ENCODE measurements at places on chromosomes 5 and 9.
A peak's percentile ranks its signal among the peaks of the same experiment; 100 is the strongest.

- DNase-seq = no peak
Measured at GRCh38 chr9:87570000-87570908, 72.6 kb downstream of the DAPK1 start.

DNA sequence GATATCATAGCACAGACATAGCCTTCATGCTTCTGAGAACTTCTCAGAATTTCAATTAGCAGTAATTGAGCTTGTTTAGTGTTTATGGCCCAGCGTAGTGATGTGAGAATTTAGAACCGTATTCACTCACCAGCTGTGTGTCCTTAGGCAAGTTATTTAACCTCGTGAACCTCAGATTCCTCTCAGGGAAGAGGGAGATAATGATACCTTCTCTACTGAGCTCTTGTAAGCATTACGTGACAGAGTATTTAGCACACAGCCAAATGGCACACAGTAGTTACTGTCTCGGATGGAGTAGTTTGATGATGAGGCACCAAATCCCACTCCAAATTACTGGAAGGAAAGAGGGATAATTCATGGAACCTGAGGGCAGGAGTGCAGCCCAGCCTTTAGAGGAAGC is 429.3 kb downstream of the CCDC171 start:
- DNase-seq = no peak

DNA sequence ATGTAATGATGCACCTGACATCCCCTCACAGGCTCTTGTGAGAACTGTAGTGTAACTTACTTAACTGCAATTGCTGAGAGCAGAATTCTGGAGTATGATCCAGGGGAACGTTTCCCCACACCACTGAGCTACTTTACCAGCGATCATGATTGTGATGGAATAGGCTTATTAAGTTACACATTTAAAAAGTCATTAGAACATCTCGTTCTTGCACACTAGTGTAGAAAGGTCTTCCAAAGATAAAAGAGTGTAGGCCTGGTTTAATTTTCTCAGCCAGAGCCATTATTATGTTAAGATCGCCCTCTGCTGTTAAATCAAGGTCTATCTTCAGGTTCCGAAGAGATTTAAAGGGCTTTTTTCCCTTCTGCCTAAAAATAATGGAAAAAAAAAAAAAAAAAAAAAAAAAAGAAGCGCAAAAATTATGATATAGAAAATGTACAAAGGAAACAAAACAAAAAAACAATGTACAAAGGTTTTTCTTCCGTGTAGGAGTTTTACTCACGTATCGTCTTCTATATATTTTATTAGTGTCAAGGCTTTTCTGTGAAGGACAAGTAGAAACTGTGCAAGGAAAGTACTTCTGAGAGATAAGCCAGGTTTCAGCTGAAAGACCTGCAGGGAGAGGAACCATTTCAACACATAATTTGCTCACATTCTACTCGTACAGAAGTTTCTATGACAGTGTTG is 18.6 kb upstream of the MOB3B start:
- DNase-seq = no peak

- no peak for DNase-seq
Measured at GRCh38 chr5:13478831-13479465, 465.5 kb downstream of the DNAH5 start.

GRCh38 chr5:136114414-136115125 is 18.1 kb upstream of the SMAD5 start:
- DNase-seq = no peak

- DNase-seq = no peak
Measured at GRCh38 chr9:129405827-129406213, 215.1 kb downstream of the C9orf50 start.

GRCh38 chr9:115764645-115765044 is 388.9 kb upstream of the PAPPA start:
- no peak for DNase-seq

GRCh38 chr5:40691894-40692293 is 12.2 kb downstream of the PTGER4 start:
- no peak for DNase-seq

GRCh38 chr9:89021154-89021803 is 30.0 kb downstream of the S1PR3 start:
- DNase-seq = peak; percentile 58

DNA sequence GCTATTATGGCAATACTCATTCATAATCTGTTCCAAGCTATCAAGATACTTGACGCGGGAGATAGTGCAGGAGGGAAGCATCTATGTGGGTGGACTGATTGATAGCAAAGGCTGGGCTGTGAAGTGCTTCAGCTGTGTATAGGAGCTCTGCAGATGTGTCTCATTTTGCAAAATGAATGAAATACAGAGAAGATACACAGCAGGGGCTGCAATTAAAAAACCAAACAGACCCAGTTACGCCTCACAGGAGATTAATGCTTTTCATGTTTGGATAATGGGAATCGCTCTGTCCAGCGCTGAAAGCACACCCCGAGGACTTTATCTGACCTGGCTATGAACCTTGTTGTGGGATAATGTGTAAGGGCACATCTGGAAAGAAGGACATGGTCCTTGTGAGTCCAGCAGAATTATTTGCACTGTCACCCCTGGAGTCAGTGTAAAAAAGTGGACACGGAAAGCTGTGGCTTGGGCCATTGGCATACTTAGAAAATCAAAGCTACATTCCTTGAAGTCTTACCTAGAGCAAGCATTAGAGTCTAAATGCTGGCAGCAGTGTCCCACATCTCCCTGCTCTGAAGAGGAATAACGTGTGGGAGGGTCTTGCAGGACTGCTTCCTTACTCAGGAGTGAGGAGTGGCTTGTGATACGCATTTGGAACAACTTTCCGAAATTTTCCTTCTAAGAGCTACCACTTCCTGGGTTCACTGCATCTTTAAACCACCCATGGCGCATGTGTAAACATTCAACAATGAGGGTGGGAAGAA is 2.6 kb downstream of the SH3RF2 start:
- DNase-seq = no peak

GRCh38 chr9:130183133-130183762 is 11.0 kb downstream of the NCS1 start:
- DNase-seq = no peak

- peak; percentile 86 for DNase-seq
Measured at GRCh38 chr5:134524272-134524825, 1.1 kb upstream of the JADE2 start.

GRCh38 chr5:80764786-80765185 is 110.0 kb upstream of the DHFR start:
- no peak for DNase-seq

DNA sequence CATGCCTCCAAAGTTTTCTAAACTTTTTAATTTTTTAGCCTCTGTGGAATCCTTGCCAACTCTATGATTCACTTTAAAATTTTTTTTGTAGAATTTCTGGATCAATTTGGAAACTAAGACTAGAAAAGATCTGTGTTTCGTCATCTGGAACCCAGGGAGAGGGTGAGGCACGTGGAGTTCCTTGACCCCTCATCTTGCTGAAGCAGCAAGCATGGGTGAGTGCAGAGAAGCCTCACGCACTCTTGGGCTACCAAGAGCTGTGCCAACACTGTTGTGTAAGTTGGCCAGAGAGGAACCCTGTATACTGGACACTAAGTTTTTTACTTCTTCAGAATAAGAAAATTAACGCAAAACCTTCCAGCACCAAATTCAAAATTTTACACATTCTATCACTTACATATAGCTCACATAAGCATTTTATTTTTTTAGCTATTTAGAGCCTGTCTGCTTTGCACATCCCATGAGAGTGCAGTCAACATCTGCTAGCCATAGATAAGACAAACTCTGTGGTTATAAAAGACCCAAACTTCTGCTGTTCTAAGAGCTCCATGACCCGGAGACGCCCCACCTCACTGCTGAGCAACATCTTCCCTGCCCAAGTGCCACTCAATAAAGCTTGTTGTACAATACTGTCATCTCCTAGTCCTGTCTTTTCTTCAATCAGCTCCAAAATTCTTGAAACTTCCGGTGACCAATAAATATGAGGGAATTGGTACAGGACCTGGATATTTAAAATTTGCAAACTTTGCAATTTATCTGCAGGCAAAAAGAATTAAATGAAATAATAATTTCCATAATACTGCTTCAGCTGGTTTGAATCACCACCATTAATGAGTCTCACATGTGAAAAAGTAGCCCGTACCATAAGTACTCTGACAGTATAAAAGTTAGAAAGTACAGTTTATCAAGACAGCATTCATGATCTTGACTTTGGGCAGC is 69.7 kb upstream of the ADCY2 start:
- DNase-seq = no peak

- DNase-seq = no peak
Measured at GRCh38 chr5:40689438-40689837, 9.7 kb downstream of the PTGER4 start.

- DNase-seq = no peak
Measured at GRCh38 chr5:137218896-137219295, 280.2 kb downstream of the SPOCK1 start.

DNA sequence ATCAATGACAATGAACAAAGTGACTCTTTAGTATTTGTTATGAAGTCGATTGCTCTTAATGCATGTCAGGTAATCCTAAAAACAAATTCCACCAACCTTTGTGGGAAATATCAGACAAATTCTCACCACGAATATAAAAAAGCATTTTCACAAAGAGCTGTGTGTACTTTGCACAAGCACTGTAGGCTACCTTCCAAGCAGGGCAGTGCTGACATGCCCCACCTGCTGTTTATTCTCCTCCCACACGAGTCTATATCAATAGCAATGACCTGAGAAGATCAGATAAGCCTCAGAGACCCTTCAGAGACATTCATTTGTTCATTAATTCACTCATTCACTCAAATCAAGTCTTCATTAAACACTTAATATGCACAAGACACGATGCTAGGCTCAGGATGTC is 469.1 kb downstream of the ZSWIM6 start:
- DNase-seq = no peak

GRCh38 chr9:3976865-3977613 is 322.8 kb downstream of the GLIS3 start:
- DNase-seq = no peak

GRCh38 chr5:53924392-53924791 is 364.0 kb downstream of the NDUFS4 start:
- DNase-seq = no peak

- DNase-seq = no peak
Measured at GRCh38 chr5:171449426-171449825, 30.0 kb downstream of the FGF18 start.

DNA sequence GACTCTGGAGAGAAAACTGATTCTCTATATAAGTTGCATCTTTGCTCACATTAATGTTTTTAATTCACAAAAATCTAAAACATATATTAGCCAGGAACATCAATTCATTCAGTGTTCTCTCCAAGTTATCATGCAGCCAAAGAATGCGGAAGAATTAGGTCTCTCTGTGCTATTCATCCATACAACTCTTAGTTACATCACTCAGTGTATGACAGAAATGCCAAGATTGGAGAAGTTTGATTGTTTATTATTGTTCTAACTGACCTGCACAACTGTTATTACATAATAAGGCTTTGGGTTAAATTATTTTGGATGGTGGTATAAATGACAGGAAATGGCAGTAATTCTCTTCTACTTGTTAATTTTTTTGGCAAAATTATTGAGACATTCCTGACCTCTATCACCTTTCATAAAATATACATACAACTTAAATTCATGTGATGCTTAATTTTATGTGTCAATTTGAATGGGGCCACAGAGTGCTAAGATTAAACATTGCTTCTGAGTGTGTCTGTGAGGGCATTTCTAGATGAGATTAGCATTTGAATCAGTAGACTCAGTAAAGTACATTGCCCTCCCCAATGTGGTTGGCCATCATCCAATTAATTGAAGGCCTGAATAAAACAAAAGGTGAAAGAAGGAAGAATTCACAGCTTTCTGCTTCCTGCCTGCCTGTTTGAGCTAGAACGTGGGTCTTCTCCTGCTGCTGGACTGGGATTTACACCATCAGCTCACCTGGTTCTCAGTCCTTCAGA is 70.2 kb downstream of the NR2F1-AS1 start:
- DNase-seq = no peak

GRCh38 chr5:124996023-124996763 is 249.8 kb upstream of the ZNF608 start:
- DNase-seq = no peak

DNA sequence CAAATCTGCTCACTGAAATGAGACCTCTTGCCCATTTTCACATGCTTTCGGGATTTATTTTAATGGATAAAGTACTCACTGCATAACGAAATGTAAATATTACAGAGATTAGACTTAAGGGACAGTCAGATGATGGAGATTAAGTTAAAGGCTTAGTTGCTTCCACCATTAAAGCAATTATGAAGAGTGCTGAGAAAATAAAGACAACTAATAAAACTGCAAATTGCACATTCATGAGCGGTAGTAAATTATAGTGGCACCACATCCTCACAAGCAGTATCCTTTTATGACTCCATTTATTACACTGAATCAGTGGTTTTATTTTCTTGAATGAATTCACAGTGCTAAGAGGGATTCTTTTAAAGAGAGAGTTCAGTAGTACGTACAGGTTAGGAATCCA is 76.2 kb upstream of the TMED7 start:
- DNase-seq = no peak

- DNase-seq = no peak
Measured at GRCh38 chr9:85895685-85896084, 45.3 kb upstream of the NAA35 start.

- peak; percentile 23 for DNase-seq
Measured at GRCh38 chr5:169745441-169746146, 108.5 kb downstream of the DOCK2 start.

DNA sequence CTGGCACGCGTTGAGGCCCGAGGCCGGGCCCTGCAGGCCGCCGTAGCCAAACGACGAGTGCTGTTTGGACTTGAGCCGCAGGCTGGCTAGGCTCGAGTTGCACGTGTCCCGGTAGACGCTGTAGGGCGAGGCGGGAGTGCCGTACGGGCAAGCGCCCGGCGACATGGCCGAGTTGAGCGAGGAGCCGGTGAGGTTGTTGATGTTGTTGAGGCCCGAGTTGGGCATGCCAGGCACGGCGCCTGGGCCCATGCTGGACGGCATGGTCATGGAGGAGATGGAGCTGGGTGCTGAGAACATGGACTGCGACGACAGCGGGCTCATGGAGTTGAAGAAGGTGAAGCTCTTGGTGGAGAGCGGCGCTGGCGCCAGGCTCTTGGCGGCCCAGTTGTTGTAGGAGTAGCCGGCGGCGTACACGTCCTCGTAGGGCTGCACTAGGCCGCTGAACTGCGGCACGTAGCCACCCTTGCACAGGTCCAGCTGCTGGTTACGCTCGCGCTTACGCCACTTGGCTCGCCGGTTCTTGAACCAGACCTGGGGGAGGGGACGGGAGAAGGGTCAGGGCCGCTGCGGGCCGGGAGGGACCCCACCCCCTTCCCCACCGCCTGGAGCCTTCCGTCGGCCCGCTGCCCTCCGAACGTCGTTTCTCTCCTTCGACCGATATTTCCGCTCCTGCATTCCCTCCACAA is 5.1 kb downstream of the PITX1 start:
- no peak for DNase-seq

- DNase-seq = no peak
Measured at GRCh38 chr9:133425049-133425632, 3.0 kb downstream of the ADAMTS13 start.

Measured in breast epithelium (tissue), 4 donors.